Astrocyte of the cerebellum (primary cell): ENCODE measurements at places on chromosomes 12 and 14.

GRCh38 chr12:32360956-32361355 lies 38.4 kb upstream of the FGD4 start:
- no peak for DNase-seq

GRCh38 chr12:18283831-18284230 lies 22.5 kb downstream of the PIK3C2G start:
- no peak for DNase-seq

DNA sequence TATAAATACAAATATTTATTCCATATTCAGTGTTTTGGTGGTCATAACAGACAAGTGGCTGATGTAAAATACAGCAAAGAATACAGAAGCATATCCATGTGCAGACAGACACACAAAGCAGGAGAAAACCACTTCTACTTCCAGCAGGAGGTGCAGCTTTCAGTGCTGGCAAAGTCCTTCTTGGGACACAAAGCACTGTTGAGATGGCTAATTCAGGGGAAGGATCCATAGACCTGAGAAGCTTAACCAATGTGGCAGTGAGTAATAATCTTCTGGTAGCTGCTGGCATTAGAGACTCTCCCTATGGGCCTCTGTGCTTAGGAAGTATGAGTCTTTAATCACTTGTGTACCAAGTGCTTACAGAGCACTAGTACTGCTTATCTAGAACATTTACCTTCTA lies 26.8 kb downstream of the AMN1 start:
- no peak for DNase-seq

- DNase-seq: no peak
Measured at GRCh38 chr14:25136811-25137210, 86.9 kb upstream of the STXBP6 start.

GRCh38 chr12:57299514-57300016 lies 48.6 kb upstream of the STAC3 start:
- DNase-seq: peak; percentile 39

DNA sequence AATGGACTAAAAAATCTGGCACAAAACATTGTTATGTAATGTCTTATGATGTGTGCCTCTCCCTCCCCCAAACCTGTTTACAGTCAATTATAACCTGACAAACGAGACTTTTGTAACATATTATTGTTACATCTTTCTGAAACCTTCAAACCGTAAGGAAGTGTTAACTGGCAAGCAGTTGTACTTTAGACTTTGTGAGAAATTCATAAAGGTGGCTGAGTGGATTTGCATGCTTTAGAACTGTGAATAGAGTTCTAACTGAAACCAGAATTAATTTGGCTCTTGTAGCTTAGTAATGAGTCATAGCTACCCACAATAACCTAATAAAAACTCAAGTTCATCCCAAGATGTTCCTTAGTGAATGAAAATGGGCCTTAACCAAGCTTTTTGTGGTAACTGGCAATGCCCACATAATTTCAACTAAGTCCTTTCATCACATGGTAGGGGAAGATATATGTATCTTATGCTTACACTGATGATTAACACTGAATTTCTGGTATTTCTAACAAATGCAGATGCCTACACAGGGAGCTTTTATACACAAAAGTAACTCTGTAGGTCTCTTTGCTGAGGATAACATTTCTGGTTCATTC lies 29.7 kb downstream of the RAD9B start:
- DNase-seq: peak; percentile 68

- DNase-seq: no peak
Measured at GRCh38 chr14:61188196-61188595, 92.9 kb downstream of the TMEM30B start.
